Neural progenitor cell (in vitro differentiated cells): ENCODE measurements at places on chromosomes 4 and X.

GRCh38 chr4:67366311-67366861 lies 178.9 kb downstream of the CENPC start:
- no peak for DNase-seq

- DNase-seq, result no peak
These were observed 51.9 kb downstream of the CC2D2A start for GRCh38 chr4:15521442-15522039.

GRCh38 chr4:68167706-68168105 lies 38.0 kb upstream of the TMPRSS11F start:
- no peak for DNase-seq

GRCh38 chr4:37535872-37536271 lies 150.3 kb downstream of the RELL1 start:
- DNase-seq, result no peak

GRCh38 chr4:56690393-56690792 lies 9.3 kb upstream of the HOPX start:
- DNase-seq, result peak; percentile 15

- no peak for DNase-seq
These were observed 48.3 kb downstream of the MAP7D3 start for GRCh38 chrX:136202889-136203288.

DNA sequence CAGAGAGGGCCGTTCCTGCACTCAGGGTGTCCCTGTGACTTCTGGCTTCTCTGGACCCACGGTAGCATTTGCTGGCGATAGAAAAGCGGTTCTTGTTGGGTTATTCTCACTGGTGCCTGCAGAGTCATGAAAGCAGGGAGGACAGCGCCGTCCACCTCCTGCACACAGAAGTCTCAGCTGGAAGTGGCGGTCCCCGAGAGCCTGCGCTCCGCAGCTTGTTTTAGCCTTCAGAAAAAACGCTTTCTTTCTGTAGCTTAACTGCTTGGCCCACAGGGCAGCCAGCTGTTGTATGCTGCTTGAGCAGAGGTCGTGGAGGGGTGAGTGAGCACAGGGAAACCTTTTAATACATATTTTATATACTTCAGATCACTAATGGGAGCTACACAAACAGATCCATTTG lies 400.7 kb upstream of the FAT1 start:
- peak; percentile 57 for DNase-seq

DNA sequence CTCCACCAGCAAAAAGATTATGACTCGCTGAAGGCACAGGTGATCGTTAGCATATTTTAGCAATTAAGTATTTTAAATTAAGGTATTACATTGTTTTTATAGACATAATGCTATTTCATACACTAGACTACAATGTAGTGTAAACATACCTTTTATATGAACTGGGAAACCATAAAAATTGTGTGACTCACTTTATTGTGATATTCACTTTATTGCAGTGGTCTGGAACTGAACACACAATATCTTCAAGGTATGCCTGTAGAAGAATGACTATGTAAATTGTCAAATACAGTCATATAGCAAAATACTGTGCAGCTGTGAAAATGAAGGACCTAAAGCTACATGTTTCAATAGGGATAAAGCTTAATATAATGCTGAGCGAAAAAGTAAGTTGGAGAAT lies 26.6 kb upstream of the MAML3 start:
- DNase-seq, result no peak

DNA sequence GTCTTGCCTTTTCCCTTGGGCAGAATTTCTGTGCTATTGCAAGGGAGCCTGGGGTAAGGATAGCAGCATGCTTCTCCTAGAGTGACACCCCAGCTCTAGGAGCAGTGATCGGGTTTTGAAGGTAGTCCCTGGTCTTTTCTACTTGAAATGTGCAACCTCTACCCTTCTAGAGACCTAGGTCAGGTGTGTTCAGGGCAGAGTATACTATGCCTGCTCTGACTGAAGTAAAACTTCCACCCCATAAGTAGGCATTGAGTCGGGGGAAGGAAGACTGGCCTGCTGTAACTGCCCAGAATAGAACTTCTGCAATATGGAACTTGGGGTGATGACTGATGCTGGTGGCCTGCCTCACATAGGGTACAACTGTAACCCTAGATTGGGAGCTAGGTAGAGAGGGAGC lies 80.9 kb downstream of the ARHGAP36 start:
- DNase-seq, result no peak

DNA sequence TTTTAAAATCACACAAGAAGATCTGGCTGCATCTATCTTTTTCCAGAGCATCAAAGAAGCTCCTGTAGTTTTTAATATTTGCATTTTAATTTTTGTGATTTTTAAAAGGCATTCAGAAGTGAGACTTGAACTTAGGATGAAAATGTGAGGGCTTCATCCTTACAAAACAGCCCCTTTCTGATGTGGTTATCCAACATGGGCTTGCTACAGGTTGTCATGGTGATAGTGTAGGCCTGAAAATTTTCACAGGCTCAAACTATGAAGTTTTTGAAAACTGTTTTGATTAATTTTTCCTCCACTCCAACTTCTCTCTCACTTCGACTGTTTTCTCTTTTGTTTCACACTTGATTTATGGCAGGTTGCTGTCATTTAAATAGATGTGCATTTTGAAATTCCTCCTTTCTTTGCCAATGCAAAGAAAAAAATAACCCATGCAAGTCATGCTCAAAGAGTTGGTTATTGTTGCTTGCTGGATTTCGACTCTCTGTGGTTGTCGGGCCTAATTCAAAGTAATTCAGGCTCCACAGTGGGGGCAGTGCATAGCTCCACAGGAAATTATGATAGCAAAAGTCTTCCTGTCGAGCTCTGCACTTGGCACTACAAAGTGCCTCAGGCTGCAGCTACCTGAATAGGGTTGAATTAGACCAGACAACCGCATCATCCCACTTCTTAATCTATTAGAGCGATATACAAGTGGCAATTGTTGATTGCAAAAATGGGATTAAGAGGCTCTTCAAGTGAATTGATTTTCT lies 201.0 kb upstream of the GPR101 start:
- no peak for DNase-seq

GRCh38 chr4:95536650-95537049 lies 12.1 kb downstream of the UNC5C start:
- DNase-seq, result no peak

DNA sequence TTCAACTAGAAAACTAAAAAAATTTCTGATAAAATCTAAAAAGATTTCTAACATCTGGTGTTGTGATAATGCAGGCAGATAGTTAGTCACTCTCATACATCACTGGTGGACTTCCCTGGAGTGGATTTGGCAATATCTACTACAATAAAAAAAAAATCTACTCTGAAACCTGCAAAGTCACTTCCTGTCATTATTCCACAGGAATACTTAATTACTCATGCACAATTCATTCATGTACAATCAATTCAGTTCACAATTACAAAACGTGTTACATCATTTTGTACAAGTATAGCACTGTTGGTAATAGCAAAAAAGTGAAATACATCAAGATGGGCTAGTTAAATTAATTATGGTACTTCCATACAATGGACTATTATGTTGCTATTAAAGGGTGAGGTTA lies 16.5 kb upstream of the RHOH start:
- no peak for DNase-seq

DNA sequence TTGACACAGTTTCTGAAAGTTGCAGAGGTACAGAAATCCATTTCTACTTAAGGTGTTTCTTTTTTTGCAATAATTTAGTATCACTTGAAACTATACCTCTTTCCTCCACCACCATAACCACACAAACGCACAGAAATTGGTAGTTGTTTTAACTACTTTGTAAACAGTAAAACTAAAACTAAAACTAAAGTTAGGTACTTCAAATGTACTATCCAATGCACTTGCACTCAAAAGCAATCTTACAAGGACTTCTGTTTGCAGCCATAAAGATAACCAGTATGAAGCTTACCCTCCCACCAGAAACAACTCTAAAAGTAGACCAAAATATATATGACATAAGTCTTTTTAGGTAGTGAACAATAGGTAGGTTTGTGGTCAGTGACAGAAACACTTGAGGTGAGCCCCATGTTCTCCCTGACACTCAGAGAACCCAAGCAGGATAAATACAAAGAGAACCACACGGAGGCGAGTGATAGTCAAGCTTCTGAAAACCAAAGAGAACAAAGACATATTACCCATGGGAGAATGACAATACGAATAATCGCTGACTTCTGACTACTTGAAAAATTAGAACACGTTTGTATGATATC lies 72.2 kb upstream of the VBP1 start:
- DNase-seq, result no peak

DNA sequence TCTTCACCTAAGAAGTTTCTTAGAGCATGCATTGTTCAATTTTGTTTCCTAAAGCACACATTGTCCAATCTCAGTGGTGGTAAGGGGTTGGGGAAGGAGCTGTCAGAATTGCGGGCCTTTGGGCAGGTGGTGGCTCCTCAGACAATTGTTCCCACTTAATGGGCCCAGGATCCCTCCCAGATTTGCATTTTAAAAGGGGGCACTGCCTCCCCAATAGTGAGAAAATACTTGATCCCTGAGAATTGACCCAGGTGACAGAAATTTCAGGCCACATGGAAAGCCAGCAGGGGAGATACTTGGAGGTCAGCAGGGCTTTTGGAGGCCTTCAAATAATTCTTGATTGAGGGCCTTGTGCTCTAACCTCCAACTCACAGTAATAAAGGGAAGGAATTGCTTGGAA lies 217.1 kb downstream of the ZNF674 start:
- no peak for DNase-seq

GRCh38 chr4:71980976-71981375 lies 50.8 kb upstream of the NPFFR2 start:
- no peak for DNase-seq

- no peak for DNase-seq
These were observed 14.3 kb downstream of the RNF4 start for GRCh38 chr4:2483237-2483636.

DNA sequence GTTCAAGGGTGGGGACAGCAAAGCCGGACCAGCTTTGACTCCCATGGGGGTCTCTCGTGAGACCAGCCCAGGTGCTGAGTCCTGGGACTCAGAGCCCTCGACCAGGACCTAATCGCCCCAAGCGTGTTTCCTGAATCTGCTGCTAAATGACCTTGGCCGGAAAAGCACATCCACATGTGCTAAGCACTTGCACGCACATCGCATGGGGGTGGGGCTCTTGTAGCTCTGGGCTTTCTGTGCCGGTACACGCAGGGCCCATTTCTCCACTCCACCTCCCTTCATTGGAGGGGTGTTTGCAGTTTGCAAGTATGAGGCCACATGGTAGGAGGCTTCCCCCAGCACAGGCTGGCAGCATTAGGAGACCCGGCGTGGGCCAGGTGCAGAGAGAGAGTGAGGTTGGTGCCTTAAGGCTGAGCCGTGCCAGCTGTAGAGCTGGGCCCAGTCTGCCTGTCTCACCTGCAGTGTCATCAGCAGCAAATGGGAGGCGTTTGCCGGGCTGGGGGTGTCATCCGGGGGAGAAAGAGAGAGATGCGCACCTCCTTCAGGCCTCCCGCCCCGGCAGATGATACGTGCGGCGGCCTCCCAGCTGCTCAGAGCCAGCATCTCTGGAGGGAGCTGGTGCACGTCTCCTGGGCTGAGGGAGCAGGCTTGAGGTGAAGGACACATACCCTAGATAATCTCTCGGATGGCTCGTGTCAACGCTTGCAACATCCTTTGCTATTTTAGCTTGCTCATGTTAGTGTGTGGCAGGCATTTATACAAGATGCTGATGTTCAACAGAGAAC lies 45.2 kb upstream of the CLCN4 start:
- no peak for DNase-seq

DNA sequence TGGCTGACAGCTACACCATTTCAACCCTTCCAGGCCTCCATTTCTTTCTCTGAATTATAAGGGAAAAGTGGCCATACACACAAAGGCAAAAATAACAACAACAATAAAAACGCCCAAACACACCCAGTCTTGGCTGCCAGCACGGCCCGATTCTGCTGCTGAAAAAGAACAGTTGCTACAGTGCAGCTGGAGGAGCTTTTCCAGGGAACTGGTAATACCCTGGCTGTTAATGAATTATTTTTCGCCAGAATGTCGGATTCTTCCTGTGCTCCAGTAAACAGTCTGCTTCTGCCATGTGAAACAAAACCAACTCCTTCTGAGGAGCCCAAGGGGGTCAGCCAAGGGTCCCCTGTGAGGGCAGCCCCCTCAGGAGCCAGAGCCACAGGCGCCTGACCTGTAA lies 6.6 kb downstream of the RAI2 start:
- DNase-seq, result no peak

GRCh38 chr4:110609044-110609750 lies 13.7 kb downstream of the PITX2 start:
- DNase-seq, result peak; percentile 52

- DNase-seq, result peak; percentile 79
These were observed 25.1 kb upstream of the JAKMIP1 start for GRCh38 chr4:6225469-6225868.

DNA sequence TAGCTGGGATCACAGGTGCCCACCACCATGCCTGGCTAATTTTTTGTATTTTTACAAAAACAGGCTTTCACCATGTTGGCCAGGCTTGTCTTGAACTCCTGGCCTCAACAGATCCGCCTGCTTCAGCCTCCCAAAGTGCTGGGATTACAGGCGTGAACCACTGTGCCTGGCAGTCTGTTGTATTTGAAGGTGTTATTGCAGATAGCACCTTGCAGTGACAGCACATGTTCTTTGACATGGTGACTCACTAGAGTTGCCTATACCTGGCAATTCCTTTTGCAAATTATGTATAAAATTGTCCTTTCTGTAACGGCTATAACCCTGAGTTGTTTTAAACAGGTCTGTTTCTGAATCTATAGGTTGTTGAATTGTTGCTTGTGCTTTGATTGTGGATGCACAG lies 7.9 kb downstream of the OGT start:
- DNase-seq, result no peak

DNA sequence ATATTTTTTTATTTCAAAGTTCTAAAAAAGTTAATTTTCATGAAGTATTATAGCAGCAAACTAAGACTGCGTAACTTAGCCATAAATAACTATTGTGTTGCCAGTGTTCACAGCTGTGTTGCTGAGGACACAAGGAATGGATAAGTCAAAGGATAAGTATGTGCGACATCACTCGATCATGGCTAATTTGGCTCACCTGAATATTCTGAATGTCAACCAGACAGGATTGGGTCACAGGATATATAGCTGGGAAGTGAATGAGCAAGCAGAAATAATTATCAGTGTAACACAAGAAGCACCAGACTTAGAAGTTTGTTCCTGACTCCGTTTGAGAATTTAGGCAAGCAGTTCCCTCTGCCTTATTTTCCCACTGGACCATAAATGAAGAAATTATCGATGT lies 33.9 kb downstream of the PRDM8 start:
- DNase-seq, result no peak

DNA sequence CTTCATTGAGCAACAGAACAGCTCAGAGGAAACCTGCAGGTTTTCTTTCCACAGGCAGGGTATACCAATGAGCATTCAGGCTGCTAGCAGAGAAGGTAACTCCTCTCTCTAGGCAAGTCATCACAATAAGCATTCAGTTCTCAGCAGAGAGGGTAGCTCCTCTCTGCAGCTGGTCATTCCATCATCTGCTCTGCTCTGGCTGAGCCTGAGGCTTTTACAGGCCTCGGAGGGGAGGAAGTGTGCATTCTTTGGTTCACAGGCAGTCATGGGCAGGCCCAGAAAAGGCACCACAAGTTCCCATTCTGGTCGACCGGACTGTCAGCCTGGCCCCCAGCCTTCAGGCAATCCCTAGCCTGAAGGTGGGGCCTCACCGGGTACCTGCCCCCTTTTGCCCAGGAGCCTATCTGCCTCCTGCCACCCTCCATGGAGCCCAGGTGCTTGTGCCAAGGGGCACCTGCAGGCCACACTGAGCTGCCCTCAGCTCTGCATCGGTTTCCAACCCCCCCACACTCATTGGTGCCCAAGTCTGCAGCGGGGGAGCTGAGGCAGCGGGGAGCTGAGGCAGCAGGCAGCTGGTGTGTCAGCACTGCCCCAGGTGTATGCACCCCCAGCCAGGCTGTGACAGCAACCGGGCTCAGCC lies 83.1 kb downstream of the PRDM5 start:
- peak; percentile 13 for DNase-seq

- no peak for DNase-seq
These were observed 171.8 kb upstream of the MAD2L1 start for GRCh38 chr4:120238277-120238973.
